ENCODE measurements at places on chromosomes 5 and 9. TPM values are rescaled to one million over a fixed set of nuclear protein-coding genes. Genes with fewer than 3 reads are reported as not detected.

The DIRAS2 gene
- not detected for total RNA-seq

DNA sequence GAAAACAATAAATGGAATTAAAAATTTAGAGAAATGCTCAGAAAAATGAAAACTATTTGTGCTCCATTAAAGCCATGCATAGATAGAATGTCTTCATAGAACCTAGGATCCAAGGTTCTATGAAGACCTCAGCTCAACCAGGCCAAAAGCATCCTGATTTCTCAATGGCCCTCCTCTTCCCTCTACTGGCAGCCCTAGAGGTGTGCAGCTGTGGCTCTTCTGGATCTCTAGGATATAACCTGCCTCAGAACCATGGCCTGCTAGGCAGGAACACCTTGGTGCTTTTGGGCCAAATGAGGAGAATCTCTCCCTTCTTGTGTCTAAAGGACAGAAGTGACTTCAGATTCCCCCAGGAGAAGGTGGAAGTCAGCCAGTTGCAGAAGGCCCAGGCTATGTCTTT lies 15.1 kb downstream of the IFNA1 start:
- no peak for DNase-seq

The LMNB1 gene
- 2.5 TPM for total RNA-seq

DNA sequence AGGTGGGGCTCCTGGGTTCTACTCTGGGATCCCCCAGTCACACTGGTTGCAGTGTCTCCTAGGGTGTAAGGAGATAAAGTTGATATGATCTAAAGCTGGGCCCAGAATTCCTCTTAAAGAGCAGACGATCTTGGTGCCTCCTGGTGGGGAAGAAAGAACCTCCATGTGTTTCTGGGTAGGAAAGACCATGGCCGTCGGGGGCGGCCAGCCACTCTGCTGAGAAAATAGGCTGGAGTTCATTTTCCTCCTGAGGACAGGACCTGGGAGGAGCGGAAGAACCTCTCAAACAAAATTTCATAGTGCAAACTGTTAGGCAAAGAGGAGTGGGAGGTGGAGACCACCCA lies 163.8 kb upstream of the TBC1D2 start:
- no peak for DNase-seq

DNA sequence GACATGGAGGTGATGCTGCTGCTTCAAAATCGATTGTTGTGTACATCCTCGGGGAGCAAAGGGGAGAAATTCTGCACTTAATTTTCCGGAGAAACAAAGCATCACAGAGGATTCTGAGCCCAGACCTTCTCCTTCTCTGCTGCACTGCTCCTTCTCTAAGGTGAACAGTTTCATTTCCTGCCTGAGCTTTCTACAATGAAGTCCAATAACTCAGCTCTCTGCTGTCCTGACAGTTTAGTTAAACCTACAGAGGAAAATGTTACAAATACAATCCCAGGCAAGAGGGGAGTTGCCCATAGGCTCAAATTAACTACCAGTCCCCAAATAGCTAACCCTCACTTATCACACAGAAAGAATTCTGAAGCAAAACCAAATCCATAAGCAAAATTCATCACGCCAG lies 206.3 kb downstream of the EFNA5 start:
- DNase-seq = no peak

DNA sequence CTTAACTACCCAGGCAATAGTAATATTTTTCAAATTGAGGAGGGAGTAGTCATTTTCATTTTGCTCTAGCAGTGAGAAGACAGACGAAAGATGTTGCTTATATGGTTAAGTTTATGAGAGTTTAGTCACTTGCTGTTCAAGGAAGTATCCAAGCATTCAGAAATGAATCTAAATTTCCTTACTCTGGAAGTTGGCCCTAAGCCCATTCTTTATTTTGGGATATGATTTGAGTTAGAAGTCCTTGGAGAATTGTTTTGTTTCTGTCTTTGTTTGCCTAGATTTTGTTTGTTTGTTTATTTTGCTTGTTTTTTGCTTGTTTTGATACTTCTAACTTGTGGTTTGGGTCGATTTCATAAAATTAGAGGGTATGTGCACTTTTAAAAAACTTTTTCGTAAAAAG lies 146.4 kb upstream of the FGF10 start:
- DNase-seq = no peak

DNA sequence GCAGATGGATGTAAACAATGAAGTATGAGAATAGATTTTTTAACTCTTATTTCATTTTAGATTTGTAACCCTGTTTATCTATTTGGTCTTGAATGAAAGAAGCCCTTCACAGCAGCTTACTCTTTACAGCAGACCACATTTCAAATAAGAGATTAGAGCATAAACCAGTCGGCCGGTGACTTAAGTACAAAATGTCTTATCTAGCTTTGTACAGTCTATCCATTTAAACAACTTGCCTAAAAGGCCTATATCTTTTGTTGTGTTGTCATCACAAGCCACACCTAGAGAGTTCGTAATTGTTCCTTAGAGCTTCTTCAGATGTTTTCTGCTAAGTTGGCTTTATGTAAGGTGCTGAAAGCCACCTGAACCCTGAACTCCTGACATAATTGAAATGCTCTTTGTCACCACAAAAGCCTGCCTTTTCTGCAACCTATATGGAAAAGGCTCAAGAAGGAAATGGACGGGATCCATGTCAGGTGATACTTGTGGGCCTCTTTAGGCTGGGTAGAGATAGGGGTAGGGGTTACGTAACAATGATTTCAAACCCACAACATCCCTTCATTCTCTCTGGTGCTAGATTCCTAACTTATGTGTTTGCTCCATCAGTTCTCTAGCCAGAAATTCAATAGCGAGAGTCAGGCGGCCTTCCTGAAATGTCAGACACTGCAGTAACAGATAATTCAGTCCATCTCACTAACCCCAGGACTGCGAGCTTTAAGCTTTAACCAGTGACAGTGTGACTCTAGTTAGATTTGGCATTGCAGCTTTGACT lies 162.5 kb downstream of the CD180 start:
- DNase-seq = no peak

DNA sequence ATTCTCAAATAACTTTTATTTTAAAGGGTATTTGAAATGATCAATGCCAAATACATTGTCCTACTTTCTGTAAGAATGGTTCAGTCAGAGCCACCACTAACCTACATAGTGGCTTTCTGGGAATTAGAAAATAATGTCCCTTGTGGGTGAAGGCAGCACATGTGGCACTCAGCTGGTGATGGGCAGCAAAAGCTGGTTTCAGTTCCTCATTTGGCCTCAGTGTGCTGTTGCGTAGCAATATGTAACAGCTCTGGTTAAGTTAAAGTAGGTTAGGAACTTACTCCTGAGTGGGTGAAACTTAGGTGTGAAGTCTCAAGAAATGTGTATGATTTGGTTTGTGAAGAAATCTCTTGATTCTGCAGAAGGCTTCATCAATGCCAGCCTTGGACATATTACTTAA lies 99.6 kb upstream of the SPEF2 start:
- no peak for DNase-seq

The PDE6A gene
- 0.12 TPM for total RNA-seq

GRCh38 chr5:167453246-167454030 lies 838.0 kb upstream of the WWC1 start:
- DNase-seq = no peak

GRCh38 chr9:112731971-112732370 lies 14.1 kb upstream of the INIP start:
- DNase-seq = no peak

The OR2Y1 gene
- not detected for total RNA-seq

The NPR3 gene
- total RNA-seq = 2.2 TPM

- no peak for DNase-seq
Observed at GRCh38 chr5:116476897-116477537, 97.6 kb downstream of the SEMA6A start.

GRCh38 chr5:133406208-133406976 lies 205.9 kb downstream of the FSTL4 start:
- no peak for DNase-seq

GRCh38 chr5:60585618-60586017 lies 114.3 kb downstream of the DEPDC1B start:
- no peak for DNase-seq

The MXD3 gene
- total RNA-seq = 2.3 TPM

DNA sequence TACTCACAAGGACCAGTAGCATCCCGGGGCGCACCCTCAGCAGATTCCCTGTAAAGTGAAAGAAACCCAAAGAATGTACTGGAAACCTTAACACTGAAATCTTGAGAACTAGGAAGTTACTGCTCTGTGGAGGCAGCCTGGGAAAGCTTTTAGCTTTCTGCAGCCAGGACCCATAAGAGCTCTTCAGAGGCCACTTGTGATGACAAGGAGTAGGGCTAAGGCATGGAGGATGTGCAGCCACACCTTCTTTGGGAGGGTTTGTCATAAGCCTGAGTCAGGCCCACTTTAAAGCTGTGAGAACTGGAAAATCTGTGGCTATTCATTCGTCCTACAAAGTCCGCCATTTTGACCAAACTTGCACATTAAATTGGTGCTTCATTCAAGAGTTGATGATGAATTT lies 291.1 kb upstream of the TLE4 start:
- DNase-seq = no peak

GRCh38 chr5:32503261-32503660 lies 58.7 kb upstream of the ZFR start:
- DNase-seq = no peak

- no peak for DNase-seq
Observed at GRCh38 chr5:130502702-130503101, 598.4 kb downstream of the CHSY3 start.

DNA sequence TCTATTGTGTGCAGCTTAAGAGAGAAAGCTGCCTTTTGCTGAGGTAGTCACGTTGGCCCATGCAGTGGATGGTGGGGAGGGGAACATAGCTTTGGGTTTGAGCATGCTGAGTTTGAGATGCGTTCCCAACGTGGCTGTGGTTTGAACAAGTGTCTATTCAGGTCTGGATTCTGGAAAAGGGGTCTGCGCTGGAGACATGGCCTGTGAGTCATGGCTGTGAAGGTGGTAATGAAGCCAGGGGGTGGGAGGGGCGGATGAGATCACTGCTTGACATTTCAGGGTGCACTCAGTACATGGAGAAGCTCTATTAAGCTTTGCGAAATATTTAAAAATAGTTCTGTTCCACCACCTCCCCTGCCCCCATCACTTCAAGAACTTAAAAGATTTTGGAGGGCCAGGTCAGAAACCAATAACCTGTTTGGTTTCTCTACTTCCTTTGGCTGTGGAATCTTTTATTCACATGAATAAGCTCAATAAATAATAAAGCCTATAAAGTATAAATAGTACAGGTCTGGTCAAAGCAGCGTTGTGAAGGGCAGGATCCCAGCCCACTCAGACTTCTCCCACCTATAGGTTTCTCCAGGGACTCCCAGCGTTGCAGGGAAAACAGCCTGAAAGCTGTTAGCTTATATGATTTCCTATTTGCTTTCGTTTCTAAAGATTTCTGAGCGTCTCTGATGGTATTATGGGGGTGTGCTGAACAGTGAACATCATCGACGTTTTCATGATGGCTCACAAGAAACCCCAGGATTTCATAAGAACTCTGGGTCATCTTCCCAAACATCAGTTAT lies 189.9 kb downstream of the NSG2 start:
- DNase-seq = no peak

The PPIC gene
- total RNA-seq = 15.9 TPM
